GM03348 (cell line): ENCODE measurements at places on chromosomes 7 and 10.

DNA sequence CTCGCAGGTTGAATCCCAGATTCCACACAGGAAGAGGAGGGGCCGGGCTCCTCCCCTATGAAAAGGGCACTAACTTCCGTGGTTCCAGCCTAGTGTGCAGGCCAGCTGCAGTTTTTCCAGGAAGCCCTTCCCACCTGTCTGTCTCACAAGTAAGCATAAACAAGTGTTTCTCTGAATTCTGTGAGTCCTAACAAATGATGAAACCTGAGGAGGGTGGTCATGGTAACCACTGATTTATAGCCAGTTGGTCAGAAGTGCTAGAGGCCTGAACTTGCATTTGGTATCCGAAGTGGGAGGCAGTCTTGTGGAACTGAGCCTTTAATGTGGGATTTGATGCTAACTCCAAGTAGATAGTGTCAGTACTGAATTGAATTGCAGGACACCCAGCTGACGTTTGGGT is 54.7 kb upstream of the STEAP4 start:
- no peak for DNase-seq

GRCh38 chr10:49655099-49655498 is 24.4 kb upstream of the C10orf53 start:
- no peak for DNase-seq

- no peak for DNase-seq
Observed at GRCh38 chr7:37419496-37419895, 29.2 kb downstream of the ELMO1 start.

GRCh38 chr10:131833446-131834080 is 67.2 kb upstream of the PPP2R2D start:
- DNase-seq = no peak

- DNase-seq = peak; percentile 12
Observed at GRCh38 chr7:7181519-7182155, 707 bp upstream of the C1GALT1 start.

- peak; percentile 10 for DNase-seq
Observed at GRCh38 chr7:13988731-13989125, 738 bp downstream of the ETV1 start.

DNA sequence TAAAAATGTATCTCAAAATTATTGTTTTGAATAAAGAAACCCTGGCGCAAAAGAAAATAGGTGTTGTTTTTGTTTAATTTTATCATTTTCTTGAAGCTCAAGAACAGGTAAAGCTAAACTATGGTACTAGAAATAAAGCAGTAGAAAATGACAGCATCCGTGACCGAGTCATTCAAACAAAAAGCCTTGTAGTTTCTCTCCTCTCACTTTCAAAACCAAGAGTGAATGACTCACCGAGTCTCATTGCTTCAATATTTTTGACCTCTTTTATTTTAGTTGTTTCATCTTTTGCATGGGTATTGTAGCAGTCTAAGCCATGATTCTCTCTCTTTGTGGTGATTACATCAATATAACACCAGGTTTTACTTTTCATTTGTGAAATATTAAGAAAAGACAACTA is 396.5 kb downstream of the POM121L12 start:
- no peak for DNase-seq

GRCh38 chr7:27032839-27033238 is 63.0 kb downstream of the HOXA1 start:
- DNase-seq = peak; percentile 35

GRCh38 chr10:60757420-60757895 is 20.8 kb upstream of the CDK1 start:
- DNase-seq = no peak

DNA sequence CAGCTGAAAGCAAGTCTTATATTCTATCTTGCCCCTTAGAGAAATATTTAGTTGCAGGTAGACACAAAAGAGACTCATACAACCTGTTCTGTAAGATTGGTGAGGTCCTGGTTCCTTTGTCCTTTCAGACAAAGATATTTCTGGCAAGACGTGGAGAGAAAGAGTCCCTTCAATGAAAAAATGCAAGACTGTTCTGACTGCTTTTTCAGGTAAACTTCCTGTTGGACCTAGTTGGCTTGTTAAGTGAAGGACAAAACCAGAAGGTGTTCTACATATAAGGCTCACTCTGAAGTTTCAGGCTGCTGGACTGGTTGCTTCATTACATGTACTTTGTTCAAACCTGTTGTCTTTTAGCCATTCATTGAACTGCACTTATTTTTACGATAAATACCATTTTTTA is 119.0 kb upstream of the PTPRZ1 start:
- no peak for DNase-seq

DNA sequence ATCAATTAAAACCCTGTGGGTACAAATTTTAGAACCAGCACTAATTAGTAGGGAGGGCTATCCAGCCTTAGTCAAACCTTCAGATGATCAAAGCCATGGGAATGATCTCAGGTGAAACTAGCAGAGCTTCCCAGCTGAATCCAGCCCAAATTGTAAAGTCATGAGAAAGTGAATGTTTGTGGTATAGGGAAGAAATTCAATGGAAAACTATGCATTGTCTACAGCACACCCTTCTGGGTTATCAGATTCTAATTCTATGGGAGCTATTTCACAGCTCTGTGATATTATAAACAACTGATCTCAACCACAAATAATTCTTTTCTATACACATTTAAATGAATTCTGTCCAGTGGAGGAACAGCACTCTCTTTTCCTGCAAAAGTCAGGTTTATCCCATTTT is 24.6 kb upstream of the BMPER start:
- no peak for DNase-seq

GRCh38 chr10:122073508-122073907 is 84.5 kb downstream of the TACC2 start:
- no peak for DNase-seq

- no peak for DNase-seq
Observed at GRCh38 chr10:86899132-86899531, 58.3 kb downstream of the MMRN2 start.

DNA sequence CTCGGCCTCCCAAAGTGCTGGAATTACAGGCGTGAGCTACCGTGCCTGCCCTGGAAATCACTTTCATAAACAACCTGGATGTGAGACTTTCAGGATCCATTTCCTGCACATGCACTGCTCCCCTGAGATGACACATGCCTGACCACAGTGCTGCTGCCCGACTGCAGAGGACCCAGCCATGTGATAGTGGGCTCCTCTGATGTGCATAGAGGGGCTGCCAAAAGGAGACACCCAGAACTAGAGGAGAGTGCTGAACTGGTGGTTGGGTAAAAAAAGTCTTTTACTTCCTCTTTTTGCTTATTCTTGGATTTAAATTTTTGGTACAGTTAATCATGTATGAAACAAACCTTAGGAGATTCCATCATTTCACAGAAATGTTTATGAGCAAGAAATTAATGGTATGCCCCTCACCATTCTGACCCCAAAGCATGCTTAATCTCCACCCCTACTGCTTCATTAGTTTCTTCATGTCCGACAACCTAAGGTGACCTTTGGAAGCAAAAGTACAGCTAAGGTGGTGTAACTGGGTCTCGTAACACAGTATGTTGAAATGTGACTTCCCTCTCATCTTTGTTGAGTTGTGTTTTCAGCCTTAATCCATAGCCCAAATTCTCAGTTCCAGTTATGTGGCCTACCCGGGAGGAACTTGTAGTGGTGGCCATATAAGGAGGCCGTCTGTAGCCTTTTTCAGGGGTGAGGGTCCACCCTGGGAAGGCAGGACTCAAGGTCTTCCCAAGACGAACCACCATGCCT is 111.1 kb downstream of the RNF216 start:
- DNase-seq = no peak

DNA sequence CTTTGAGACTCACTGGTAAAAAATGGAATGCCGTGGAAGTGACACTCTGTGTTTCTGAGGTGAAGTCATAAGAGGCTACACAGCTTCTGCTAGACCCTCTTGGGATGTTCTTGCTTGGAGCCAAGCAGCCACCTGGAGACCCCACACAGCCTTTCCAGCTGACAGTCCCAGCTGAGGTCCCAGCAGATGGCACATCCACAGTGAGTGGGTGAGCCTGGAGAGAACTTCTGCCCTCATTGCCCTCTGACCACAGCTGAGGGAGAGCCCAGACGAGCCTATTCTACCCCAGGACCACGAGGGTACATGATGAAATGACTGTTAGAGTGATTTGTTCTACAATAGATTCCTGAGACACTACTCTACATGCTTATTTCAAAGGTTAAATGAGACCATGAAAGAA is 44.3 kb downstream of the CXCL12 start:
- no peak for DNase-seq

GRCh38 chr7:138746073-138746472 is 44.9 kb upstream of the SVOPL start:
- no peak for DNase-seq

DNA sequence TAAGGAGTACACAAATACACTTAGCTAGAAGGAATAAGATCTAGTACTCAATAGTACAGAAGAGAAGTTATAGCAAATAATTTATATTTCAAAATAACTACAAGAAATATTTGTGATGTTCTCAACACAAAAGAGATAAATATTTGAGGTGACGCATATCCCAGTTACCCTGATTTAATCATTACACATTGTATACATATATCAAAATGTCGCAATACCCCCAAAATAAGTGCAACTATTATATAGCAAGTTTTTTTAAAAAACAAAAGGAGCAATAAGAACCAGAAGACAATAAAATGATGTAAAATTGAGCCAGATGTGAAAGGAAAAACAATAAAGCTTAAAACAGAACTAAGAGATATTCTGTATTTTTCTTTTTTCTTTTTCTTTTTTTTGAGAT is 59.3 kb upstream of the KIAA1217 start:
- DNase-seq = no peak

DNA sequence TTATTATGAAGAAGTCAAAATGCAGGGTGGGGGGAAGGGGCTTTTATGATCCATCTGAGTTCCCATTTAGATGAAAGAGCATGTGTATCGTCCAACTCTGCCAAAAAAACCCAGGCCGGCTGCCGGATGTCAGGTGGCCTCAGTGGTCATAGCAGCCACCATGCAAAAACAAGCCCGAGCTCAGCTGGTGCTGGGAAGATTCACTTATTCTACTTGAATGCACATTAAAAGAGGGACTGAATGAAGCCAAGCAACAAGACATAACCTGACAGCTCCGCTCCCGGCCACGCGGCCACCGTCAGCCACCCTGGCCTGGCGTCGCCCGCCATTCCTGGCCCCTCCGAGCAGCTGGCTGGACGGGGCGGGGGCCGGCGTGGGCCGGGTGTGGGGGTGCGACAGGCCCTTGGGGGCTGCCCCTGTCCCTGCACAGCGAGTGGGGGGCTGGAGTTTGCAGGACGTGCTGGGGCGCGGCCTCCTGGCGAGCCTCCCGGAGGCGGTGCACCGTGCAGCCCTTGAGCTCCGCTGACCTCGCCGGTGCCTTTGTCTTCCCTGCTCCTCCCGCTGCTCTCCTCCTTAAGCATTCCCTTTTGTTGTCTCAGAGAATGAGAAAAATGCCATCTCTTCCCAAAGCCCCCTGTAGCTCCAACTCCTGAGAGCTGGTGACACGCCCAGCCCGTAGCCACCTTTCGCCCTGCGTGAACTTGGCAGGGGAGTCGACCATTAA is 67.8 kb downstream of the EBF3 start:
- no peak for DNase-seq

DNA sequence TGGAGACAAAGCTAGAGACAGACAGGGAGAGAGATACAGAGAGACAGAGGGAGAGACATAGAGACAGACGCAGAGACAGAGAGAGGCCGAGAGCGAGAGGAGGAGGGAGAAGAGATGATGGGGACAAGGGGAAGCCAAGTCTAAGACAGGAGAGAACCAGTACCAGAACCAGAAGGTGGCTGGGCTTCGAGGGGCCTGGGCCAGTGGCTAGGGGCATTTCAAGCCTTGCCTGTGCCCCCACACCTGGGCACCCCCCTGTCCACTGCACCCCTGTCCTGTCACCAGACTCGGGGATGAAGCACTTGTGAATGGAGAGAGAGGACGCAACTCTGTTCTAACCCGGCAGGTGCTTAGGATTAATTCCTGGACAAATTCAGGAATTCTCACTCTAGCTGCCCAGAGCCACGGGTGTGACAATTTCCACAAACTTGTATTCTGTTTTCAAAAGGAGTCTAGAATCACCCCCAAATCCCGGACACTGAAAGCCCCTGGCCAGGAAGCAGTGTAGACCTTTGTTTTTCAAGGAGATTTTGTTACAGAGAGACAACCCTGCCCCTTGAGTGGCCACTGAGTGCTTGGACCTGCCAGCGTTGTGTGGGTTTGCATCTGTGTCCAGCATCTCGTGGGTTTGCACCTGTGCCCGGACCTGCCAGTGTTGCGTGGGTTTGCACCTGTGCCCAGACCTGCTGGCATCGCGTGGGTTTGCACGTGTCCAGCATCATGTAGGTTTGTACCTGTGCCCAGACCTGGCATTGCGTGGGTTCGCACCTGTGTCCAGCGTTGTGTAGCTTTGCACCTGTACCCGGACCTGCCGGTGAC is 157.3 kb downstream of the WDR37 start:
- no peak for DNase-seq

DNA sequence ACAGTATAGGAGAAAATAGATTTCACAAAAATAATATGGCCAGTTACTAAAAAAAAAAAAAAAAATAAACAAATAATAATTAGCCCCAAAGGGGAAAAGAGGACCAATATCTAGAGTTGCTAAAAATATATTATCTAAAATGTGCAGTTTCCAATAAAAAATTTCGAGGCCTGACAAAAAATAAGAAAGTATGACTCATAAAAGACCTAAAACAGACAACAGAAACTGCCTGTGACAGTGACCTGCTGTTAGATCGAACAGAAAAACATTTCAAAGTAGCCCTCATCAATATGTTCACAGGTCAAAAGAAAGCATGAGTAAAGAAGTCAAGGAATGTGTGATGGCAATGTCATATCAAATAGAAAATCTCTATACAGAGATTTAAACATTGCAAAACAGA is 11.8 kb upstream of the TSPAN12 start:
- DNase-seq = no peak

DNA sequence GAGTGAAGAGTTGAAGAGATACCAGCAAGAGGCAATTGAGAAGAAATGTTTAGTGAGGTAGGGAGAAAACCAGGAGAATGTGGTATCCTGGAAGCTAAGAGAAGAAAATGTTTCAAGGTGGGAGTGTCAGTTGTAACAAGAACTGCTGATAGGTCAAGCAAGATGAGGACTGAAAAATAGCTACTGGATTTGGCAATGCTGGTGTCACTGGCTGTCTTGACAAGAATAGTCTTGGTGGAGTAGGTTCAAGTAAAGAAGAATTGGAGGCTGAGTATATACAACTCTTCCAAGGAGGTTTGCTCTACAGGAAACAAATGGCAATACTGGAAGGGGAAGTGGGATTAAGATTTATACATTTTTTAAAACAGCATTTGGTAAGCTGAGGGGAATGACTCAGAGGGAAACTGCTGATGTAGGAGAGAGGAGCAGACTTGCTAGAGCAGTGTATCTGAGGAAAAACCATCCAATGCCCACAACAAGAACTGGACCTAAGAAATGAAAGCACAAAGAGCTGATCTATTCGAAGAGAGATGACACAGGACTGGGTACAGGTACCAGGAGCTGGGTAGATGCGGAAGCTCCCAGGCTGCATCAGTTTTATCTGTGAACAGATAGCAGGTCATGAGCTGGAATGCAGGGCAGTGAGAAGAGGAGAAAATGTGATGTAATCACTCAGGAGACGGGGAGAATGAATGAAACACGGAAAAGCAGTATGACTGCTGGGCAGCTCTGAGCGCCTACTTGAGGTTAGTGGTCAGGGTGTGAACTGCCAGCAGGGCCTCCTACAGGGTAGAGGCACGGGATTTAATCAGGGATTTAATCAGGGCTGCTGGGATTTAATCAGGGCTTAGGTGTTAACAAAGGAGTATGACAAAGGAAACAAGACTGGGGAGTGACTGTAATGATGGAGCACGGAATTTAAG is 34.5 kb downstream of the FAM25A start:
- peak; percentile 73 for DNase-seq

- DNase-seq = peak; percentile 62
Observed at GRCh38 chr10:104299031-104299904, 30.3 kb downstream of the GSTO2 start.
